ENCODE measurements at places on chromosomes 13 and 19.

GRCh38 chr13:20691616-20692015 is 11.9 kb upstream of the IL17D start:
- DNase-seq, result no peak

- no peak for DNase-seq
Measured at GRCh38 chr13:98657506-98658085, 80.7 kb upstream of the STK24 start.

GRCh38 chr13:23979361-23980159 is 82.3 kb upstream of the C1QTNF9B start:
- DNase-seq, result peak; percentile 30

DNA sequence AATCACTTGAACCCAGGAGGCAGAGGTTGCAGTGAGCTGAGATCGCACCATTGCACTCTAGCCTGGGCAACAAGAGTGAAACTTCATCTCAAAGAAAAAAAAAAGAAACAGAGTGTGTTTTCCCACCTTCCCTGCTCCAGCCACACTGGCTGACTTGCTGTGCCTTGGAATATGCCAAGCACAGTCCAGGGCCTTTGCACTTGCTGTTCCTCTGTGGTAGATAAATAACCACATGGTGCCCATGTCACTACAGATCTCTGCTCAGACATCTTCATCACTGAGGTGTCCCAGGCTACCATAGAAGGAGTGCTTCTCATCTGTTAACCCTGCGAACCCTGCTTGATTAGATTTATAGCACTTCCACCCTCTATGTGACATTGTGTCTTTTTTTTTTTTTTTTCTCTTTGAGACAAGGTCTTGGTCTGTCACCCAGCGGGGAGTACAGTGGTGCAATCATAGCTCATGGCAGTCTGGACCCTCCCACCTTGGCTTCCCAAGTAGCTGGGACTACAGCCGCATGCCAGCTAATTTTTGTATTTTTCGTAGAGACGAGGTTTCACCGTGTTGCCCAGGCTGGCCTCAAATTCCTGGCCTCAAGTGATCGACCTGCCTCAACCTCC is 10.4 kb downstream of the SMARCA4 start:
- no peak for DNase-seq

GRCh38 chr19:3836887-3837286 is 32.0 kb downstream of the ZFR2 start:
- DNase-seq, result no peak
